Left kidney (tissue), 8 donors: ENCODE measurements at places on chromosomes 12 and 14. TPM values are rescaled to one million over a fixed set of nuclear protein-coding genes. Genes with fewer than 3 reads are reported as not detected.

The TMEM132C gene
- 2.5 TPM for polyA plus RNA-seq

The TSFM gene
- 46.3 TPM for polyA plus RNA-seq

The SIX1 gene
- 10.9 TPM for polyA plus RNA-seq

The CCDC198 gene
- 473 TPM for polyA plus RNA-seq

The A2M gene
- polyA plus RNA-seq: 218 TPM
